ENCODE measurements at places on chromosomes 2 and 18.
A peak's percentile ranks its signal among the peaks of the same experiment; 100 is the strongest.

DNA sequence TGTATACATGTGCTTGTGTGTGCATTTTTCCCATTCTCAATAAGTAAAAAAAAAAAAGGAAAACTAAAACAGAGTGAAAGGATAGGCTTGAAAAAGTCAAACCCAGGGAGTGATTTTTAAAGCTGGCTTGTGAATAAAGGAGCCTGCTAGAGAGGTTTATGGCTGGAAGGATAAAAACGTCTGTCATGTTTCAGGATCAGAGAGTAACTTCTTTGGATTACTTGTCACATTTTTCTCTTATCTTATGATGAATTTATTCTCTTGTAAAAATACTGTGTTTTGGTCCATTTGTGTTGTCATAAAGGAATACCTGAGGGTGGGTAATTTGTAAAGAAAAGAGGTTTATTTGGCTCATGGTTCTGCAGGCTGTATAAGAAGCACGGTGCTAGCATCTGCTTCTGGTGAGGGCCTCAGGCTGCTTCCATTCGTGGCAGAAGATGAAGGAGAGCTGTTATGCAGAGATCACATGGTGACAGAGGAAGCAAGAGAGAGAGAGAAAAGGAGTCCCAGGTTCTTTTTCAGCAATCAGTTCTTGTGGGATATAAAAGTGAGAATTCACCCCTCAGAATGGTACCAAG lies 89.1 kb downstream of the OSBPL6 start:
- DNase-seq = no peak

- peak; percentile 81 for DNase-seq
Measured at GRCh38 chr18:21191596-21192307, 50.3 kb upstream of the GREB1L start.

DNA sequence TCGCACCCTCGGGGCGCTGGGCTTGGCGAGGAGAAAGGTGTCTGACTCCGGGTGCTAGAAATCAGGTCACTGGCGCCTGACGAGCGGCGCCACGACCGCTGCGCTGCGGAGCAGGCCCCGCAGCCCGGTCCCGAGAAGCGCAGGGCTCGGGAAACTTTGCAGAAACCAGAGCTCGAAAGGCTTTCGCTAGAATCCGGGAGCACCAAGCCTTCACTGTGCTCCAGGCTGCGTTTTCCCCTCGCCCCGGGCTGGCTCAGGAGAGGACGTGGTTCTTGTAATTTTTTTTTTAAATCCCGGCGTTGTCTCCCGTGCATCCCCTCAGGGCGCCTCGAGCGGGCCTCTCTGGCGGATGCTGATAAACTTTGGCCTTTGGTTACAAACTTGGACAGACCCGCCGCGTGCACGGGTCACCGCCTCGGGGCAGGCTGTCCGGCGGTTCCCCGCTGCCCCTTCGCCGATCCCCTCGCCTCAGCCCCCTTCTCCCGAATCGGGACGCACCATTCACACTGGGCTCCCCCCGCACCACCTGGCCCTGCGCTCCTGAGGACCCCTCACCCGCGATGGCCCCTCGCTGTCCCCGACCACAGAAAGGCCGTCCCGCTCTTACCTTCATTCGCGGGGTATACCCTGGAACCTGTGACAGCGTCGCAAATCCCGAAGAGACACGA lies 419 bp downstream of the EPHA4 start:
- no peak for DNase-seq

GRCh38 chr2:85681372-85681763 lies 12.8 kb upstream of the GNLY start:
- no peak for DNase-seq

DNA sequence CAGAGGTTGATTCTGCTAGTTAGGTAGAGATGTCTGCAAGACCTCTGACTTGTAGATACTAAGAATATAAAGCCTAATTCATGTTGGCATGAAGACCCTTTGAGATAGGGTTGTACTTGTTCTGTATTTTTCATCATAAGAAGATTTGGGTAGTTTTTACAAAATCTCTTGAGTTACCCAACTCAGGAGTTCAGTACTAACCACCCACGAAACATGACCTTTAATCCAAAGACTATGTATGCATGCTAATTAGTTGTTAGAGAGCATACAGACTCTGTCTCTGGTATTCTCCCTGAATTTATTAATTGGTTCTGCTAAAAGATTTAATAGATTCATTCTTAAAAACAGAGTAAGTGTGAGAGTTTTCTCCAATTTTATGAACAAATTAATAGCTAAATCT lies 16.9 kb downstream of the PECR start:
- no peak for DNase-seq

GRCh38 chr18:33114749-33115148 lies 325.8 kb downstream of the CCDC178 start:
- no peak for DNase-seq

DNA sequence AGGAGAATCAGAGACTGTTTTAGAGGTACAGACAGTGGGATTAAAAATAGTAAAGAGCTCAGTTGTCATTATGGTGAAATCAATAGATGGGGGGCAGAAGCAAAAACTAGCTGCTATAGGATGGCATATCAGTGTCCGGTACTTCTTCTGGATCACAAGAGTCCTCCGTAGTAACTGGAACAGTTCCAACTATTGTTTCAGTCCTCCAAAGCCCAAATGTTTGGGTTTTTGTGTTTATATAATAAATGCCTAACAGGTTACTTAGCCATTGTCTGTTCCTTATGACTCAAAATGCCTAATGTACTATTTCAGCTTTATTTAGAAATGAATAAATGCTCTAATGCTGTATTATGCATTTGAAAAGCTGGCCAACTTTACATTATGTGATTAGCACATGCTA lies 401.2 kb downstream of the PTH2R start:
- DNase-seq = no peak

- DNase-seq = no peak
Measured at GRCh38 chr18:5977022-5977421, 81.7 kb upstream of the TMEM200C start.

GRCh38 chr18:65146482-65147021 lies 604.3 kb upstream of the CDH7 start:
- DNase-seq = no peak

- DNase-seq = no peak
Measured at GRCh38 chr18:71878226-71878625, 665.9 kb downstream of the CBLN2 start.

GRCh38 chr18:57148263-57148662 lies 1.4 kb downstream of the BOD1L2 start:
- DNase-seq = no peak

GRCh38 chr2:130916438-130916705 lies 79.7 kb downstream of the ARHGEF4 start:
- DNase-seq = no peak

DNA sequence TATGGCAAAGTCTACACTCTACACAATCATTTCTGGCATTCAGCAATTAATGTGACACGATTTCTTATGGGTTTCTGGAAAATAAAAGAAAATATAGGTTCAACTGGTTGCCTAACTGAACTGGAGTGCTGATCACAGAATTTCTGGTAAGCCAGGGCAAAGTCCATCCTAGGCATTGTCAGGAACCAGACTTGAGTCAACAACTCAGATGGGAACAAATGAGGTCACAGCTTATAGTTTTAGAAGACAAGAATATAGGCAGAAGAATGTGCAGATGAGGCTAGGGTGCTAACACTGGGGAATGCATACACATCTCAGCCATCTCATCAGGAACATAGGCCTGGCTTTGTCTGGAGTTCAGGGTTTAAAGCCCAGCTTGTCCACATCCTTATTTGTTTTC lies 317.2 kb upstream of the ID2 start:
- no peak for DNase-seq

DNA sequence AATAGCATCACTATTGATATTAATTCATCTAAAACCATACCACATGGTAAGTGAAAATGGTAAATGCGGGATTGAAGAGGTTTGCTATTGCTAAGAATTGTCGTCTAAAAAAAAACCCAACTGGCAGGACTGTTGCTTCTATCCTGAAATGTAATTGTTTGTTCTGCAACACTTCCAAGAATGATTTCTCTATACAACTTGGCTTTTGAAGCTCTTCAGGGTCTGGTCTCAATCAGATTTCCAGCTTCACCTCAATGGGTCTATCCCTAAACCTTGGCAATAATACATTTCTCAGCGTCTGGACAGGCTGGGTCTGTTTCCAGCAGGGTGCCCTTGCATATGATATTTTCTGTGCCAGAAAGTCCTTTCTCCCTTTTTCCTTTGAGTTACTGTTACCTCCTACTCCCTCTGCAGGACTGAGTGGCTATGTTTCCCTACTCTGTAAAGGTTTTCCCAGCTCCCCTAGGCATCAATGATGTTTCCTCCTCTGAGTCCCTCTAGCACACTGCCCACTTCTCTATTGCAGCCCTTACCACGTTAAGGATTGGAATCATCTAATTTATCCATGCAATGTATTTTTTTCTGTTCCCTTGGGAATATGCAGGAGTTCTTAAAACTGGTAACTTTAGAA lies 118.2 kb upstream of the REV1 start:
- DNase-seq = no peak

DNA sequence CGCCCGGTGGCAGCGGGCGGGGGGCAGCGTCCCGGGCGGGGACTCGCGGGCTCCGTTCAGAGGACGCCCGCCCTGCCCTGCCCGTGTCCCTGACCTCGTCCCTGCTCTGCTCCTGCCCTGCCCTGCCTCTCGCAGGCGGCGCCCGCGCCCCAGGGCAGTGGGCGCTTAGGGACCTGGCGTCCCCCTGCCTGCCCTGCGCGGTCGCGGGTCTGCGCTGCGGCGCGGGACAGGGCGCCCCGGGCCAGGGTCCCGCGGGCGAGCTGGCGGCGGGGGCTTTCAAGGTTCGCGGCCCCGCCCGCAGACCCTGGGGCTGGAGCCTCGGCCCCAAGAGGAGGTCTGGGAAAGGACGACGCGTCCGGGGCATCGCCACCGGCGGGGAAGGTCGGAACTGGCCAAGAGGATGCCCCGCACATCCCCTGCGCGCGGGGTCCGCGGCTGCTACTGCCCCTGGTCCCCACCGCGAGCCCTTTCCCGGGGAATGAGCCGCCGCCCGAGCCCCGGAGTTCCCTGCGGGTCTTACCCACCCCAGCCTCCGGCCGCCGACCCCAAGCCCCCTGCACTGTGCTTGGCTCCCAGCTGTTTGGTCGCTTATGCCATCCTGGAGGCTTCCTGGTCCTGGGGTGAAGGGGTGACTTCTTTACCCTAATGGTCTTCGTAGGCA lies 679 bp downstream of the RNF144A start:
- DNase-seq = no peak

GRCh38 chr18:46772357-46772756 lies 15.5 kb upstream of the ST8SIA5 start:
- peak; percentile 68 for DNase-seq

DNA sequence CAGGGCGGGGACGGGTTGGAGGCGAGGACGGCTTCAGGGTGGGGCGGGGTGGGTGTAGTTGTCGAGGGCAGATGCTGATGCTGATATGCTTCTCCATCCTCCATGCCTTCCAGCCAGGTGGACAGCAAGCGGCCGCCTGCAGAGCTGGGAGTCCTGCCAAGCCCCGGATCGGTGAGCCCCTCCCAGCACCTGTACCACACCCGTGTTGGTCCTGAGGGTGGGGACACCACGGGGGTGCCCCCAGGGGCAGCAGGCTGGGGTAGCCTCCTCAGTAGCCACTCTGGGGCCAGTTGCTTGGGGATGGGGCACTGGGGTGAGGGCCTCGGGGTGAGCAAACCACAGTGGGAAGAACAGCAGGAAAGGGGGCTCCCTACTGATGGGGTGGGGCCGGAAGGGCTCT lies 2.6 kb downstream of the ANO7 start:
- no peak for DNase-seq

DNA sequence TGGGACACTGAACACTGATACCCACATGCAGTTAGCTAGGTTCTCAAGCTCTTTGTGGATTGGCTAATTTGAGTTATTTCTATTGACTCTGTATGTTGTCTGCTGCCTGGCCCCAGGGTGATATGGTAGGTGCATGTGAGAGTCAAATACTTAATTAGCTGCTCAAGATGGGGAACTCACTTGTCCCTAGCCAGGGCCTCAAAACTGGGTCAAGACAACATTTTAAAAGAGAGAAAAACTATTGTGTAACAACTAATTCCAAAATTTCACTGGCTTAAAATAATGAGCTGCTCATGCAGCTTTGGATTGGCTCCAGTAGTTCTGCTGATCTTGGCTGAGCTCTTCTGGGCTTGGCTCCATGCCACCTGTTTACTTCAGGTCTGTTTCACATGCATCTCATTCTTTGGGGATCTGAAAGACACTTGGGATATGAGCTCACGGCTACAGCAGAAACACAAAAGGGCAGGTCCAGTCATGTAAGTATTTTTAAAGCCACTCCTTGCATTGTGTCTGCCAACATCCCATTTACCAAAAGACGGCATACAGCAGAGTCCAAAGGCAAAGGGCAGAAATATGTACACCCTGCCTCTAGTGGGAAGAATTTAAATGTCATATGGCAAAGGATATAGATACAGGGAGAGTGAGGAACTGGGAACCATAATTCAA lies 716.8 kb downstream of the SUCLG1 start:
- no peak for DNase-seq

DNA sequence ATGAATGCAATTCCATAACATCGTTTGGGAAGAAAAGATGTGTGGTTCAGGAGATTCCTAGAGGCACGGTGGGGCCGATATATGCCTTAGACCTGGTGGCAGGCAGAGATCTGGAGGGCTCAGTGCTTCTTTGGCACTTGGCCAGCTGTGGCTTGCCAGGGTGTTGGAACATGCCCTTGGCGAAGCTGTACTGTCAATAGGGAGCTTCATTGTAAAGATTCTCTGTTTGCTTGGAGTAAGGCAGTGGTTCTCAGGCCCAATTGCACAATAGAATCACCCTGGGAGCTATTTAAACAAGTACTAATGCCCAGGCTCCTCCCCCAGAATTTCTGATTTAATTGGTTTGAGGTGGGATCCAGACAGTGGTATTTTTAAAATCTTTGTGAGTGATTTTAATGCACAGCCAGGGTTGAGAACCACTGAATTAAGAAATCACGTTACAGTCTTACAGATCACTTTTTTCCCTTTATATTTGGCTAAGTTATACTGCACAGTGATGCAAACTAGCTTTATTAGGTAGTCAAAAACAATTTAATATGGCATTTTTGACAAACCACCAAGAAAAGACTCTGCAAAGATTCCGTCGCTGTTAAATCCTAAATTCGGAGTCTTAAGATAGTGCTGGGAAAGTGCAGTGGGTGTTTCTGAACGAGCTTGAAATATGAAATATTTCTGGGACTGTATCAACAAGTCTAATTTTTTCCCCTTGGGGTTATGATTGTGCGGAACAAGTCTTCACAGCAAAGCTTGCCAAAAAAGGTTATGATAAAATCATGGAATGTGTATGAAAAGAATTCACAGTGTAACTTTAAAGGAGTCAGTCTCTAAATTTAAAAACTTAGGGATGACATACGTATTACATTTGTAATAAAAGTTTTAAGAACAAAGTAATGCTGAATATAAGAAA lies 78.0 kb downstream of the CRIM1 start:
- no peak for DNase-seq

- no peak for DNase-seq
Measured at GRCh38 chr2:74221604-74222299, 23.3 kb downstream of the MTHFD2 start.

DNA sequence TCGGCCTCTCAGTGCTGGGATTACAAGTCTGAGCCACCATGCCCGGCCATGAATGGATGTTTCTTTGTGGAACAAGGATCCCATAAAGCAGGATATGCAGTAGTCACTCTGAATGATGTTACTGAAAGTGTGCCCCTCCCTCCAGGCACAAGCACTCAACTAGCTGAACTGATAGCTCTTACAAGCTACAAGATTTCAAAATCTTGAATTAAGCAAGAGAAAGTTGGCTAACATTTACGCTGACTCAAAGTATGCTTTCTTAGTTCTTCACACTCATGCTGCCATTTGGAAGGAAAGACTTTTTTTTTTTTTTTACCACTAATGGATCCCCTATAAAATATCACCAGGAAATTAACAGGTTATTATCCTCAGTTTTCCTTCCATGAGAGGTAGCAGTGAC lies 549.0 kb upstream of the PKDCC start:
- DNase-seq = no peak
